Mesenteric fat pad (tissue), 1 donor: ENCODE measurements at places on chromosomes 11 and 22. TPM values are rescaled to one million over a fixed set of nuclear protein-coding genes. Genes with fewer than 3 reads are reported as not detected.

DNA sequence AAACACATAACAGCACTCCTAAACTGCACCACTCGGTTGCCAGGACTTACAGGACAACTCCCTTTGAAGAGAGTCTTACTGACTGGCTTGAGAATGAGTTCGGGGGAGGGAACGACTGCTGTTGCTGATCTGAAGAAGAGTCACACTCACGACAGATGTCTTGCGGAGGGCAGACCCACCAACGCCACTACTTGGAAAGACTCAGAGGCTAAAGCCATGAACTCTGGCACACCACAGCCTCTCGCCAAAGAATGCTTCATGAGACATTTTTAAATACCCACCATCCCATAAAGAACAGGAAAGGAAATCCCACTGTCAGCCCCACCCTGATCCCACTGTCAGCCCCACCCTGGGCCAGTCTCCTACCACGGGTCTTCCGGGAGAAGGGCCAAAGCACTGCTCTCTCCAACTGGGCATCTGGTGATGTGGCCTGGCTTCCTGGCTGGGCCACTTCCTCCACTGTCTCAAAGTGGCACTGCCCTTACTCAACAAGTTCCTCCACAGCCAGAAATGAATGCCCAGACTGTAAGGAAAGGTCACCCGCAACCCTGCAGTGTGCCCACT, 73.6 kb downstream of the MICAL3 start:
- no peak for DNase-seq

- no peak for DNase-seq
These were observed 17.3 kb downstream of the OR51E2 start for GRCh38 chr11:4680341-4680740.

GRCh38 chr11:128294671-128295050, 292.7 kb downstream of the ETS1 start:
- DNase-seq: no peak

- no peak for DNase-seq
These were observed 20.1 kb upstream of the SORL1 start for GRCh38 chr11:121431820-121432526.

- no peak for DNase-seq
These were observed 49.1 kb downstream of the CERK start for GRCh38 chr22:46688949-46689348.

ARHGAP8 gene
- total RNA-seq: 8.2 TPM
